ENCODE measurements at places on chromosomes 3 and 15. TPM values are rescaled to one million over a fixed set of nuclear protein-coding genes. Genes with fewer than 3 reads are reported as not detected.

Gene NANOGP8
- total RNA-seq, result not detected

Gene PLSCR5
- not detected for total RNA-seq

Gene PLSCR4
- total RNA-seq, result 27.9 TPM

Gene MYZAP
- 22.6 TPM for total RNA-seq

Gene RIOX2
- total RNA-seq, result 27.3 TPM

Gene MKRN2OS
- total RNA-seq, result not detected

Gene IL5RA
- not detected for total RNA-seq

All from epithelial cell of umbilical artery (primary cell).